HT1080 (cell line): ENCODE measurements at places on chromosomes 5 and 9. TPM values are rescaled to one million over a fixed set of nuclear protein-coding genes. Genes with fewer than 3 reads are reported as not detected.

DNA sequence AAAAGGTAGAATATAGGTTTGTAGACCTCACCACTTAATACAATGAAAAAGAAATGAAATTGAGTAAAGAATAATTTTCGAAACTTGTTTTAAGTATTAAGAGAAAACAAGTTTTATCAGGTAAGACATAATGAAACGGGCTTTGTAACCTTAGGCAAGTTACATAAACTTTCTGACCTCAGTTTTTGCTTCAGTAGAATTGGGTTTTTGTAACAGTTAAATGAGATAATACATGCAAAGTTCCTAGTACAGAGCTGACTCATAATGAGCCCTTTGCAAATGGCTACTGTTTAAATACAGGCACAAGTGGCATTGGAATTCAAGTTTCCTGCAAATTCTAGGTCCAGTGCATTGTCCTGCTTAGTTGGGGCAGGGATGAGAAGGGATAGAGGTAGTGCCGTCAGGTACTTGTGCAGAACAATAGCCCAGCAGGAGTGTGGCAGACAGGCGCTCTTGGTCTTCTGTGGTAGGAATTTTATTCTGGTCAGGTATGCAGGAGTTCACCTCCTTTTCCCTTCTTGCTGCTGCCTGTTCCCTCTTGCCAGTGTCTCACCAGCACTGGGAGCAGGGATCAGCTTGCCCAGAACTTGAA lies 203.8 kb downstream of the PBX3 start:
- no peak for DNase-seq

TRPM3 gene
- total RNA-seq, result 0.27 TPM in 1 of 2 replicates, not detected in the other

LEAP2 gene
- 0.21 and 0.77 TPM in 2 replicates for total RNA-seq

DNA sequence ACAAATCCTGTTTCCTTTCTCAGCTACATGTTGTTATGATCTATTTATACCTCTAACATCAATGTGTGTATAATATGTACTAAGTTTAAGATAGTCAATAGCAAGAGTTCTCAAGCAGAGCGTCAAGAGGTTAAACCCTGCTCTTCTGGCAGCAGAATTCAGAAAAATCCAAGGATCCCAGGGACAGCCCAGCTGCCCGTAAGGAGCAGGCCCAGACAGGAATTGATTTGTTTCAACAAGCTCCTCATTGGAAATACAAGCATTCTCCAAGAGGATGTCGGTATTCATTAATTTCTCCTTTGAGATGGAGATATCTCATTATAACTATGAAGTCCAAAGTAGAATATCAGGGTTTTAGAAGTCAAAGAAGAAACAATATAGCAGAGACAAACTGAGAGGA lies 14.9 kb downstream of the EFNA5 start:
- no peak for DNase-seq

DNA sequence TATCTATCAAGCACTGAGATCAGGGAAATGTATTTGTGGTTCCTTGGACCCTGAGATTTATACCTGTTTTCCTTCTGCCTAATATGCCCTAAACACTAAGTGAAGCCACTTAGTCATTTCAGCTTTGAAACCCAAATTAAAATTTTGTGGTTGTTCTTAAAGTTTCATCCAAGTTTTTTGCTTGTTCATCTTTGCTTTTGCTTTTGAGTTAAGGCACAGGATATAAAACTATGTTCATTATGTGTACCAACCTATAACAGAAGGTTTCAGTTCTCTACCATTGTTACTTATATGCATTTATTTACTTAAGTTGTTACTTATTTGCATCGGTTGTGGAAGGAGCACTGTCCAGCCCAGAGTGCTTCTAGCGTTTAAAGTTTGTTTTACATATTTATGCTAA lies 382.3 kb downstream of the PTPRD start:
- no peak for DNase-seq

GRCh38 chr5:106880656-106881055 lies 790.1 kb downstream of the EFNA5 start:
- DNase-seq, result peak; percentile 10

- no peak for DNase-seq
Observed at GRCh38 chr5:145465474-145466263, 369.5 kb downstream of the PRELID2 start.

BTNL9 gene
- 0.18 and 1.3 TPM in 2 replicates for total RNA-seq

DNA sequence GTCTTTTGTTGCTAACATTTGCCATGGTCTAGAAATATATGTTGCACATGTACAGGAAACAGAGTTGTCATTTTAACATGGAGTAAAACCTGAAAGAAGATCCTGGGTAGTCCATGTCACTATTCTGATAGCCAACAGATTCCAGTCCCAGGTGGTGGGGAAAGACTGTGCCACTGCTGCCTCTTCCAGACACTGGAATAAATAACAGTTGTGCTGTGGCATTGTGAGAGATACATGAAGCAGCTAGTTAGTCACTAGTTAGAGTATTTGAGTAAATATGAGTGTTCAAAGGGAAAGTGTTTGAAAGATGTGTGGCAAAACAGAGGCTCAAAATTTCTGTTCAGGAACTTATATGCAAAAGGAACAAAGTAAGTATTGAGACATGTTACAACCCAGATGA lies 1408.3 kb downstream of the EFNA5 start:
- DNase-seq, result no peak

DNA sequence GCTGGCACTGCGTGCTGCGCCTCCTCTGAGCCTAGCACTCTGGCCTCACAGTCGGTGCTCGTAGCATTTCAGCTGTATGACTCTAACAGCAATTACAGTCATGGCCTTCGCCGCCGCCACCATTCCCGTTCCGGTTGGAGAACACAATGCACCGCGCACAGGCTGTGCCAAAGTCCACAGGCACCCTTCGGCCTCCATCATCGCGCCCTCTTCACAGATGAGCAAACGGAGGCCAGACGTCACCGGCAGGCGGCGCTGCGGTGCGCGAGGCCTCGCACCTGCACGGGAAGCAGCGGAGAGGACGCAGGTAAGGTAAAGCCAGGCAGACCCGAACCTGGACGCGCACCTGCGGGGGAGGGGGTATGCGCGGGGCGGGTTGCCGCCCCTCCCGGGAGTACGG lies 128.9 kb downstream of the BARX1 start:
- DNase-seq, result no peak

GRCh38 chr5:38800515-38800914 lies 45.3 kb upstream of the OSMR start:
- no peak for DNase-seq

- peak; percentile 90 for DNase-seq
Observed at GRCh38 chr5:74042959-74043358, 417.0 kb downstream of the ARHGEF28 start.

DNA sequence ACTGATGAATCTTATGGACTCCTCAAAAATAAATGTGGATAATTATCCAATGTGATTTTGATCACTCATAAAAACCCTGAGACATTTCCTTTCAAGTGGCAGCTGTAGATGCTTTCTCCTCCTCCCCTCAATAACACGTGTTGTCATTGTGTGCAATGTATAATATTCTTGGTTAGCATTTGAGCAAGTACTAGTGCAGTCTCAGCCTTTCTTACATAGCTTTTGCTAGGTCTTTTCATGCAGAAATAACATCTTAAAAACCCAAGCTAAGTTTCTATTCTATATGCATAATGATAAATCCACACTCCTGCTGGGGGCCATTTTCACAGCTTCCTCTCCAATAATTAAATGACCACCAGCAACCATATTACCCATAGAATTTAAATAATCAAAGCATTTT lies 1835.2 kb upstream of the NUDT12 start:
- DNase-seq, result no peak

PCDHB13 gene
- 0.06 TPM in 1 of 2 replicates, not detected in the other for total RNA-seq

DNA sequence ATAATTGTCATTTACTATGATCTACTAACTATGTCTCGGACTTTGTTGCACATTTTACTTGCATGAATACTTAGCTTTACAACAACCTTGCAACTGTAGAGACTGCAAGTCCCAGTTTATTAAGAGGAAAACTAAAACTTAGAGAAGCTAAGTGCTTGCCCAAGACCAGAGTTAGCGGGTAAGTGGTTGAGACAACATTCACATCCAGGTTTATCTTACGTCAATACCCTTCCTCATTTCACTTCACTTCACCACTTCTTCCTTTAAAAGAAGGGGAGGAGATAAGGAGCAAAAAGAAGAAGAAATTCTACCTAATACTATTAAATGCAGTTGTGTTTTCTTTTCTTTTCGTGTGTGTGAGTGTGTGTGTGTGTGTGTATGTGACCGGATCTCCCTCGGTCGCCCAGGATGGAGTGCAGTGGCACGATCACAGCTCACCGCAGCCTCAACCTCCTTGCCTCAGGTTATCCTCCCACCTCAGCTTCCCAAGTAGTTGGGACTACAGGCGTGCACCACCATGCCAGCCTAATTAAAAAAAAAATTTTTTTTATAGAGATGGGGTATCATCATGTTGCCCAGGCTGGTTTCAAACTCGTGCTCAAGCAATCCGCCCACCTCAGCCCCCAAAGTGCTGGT lies 37.4 kb downstream of the MEGF9 start:
- no peak for DNase-seq

ARL10 gene
- 0.79 and 2.2 TPM in 2 replicates for total RNA-seq

GRCh38 chr5:38757451-38758245 lies 88.2 kb upstream of the OSMR start:
- DNase-seq, result no peak

GRCh38 chr9:125988479-125989050 lies 241.4 kb downstream of the PBX3 start:
- DNase-seq, result no peak

DNA sequence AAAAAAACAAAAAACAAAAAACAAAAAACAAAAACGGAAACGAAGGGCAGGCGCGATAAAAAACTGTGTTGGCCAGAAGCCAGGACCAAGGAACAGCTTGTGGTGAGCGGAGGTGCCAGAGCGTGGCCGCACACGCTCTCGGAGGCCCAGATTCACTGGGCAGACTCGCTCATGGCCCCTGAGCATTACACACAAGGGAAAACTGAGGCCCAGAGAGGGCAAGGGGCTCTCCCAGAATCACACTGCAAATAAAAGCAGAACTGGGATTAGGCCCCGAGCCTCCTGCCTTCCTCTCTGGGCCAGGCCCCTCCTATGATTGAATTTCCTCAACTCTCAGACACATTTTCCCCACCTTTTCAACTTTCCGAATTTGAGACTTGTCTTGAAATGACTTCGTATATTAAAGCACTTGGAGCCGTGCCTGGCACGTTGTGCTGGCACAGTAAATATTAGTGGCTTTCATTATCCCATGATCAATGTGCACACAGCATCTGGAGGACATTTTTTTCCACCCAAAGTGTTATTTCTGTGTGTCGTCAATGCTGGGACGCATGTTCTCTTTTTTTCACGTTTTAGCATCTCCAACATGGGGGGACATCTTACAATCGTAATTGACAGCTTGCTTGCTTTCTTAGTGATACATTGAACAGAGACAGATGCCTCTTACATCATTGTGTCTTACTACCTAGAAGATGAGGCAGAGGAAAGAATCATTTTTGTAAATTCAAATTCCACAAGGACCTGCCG lies 7.4 kb downstream of the FIBCD1 start:
- DNase-seq, result no peak

- no peak for DNase-seq
Observed at GRCh38 chr9:112009656-112010055, 113.0 kb downstream of the UGCG start.

SLC6A3 gene
- not detected in 2 replicates for total RNA-seq

ZER1 gene
- 6.6 and 12.3 TPM in 2 replicates for total RNA-seq

- peak; percentile 97 for DNase-seq
Observed at GRCh38 chr9:127049044-127049443, 73.4 kb downstream of the ANGPTL2 start.

DNA sequence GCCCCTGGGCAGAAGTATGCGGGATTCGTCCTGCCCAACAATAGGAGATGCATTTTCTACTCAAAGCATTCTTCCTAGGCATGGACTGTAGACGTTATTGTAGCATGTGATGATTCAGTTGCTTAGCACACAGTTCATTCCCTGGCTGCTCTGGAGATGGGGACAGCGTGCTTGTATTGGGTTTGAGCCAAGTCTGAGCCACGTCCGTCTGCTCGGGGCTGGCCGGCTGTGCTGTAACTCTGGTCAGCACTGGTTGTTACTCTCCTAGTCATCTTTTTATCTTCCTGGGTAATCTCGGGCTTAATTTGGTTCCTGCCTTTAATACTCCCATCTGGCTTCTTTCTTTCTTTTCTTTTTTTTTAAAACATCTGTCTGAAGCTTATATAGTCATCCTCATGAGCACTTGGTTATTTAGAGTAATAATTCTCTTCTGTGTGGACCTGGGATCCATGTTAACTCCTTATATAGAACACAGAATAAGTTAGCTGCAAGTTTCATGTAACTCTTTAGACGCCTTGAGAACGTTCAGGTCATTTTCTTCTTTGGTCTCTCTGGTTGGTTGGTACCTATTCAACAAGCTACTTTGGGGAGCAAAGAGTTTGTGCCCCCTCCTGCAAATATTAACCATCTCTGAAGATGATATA lies 118.8 kb upstream of the RPS23 start:
- peak; percentile 97 for DNase-seq

- DNase-seq, result no peak
Observed at GRCh38 chr5:94361161-94361560, 257.2 kb downstream of the KIAA0825 start.

GRCh38 chr5:179697993-179698934 lies 503 bp upstream of the CANX start:
- DNase-seq, result peak; percentile 100

DNA sequence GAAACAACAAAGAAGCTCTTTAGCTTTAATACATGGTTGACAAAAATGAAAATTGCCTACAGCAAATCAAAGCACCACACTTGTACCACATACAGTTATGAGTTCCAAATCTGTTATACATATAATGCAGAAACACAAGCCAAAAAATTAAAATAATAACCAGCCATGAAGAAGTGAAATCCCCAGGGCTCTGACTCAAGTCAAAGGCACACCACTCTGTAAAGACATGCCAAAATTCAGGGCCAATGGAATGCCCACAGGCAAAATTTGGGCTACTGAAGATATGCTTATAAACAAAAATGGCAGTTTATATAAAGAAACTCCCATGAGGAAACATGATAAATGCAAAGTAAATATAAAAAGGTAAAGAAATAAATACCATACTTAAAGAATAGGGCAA lies 29.0 kb downstream of the THBS4 start:
- DNase-seq, result no peak

PDE6A gene
- total RNA-seq, result not detected in 2 replicates

NEUROG1 gene
- not detected in 2 replicates for total RNA-seq

IFNA13 gene
- total RNA-seq, result not detected in 2 replicates

GRCh38 chr5:132751971-132752580 lies 4.8 kb downstream of the CCNI2 start:
- DNase-seq, result no peak

CDH10 gene
- 0.06 and 0.07 TPM in 2 replicates for total RNA-seq

GRCh38 chr9:95005278-95006143 lies 279.0 kb downstream of the AOPEP start:
- DNase-seq, result peak; percentile 18

- DNase-seq, result peak; percentile 69
Observed at GRCh38 chr9:34591248-34591916, 1.9 kb upstream of the CNTFR start.

PRDM9 gene
- total RNA-seq, result not detected in 2 replicates

- DNase-seq, result peak; percentile 86
Observed at GRCh38 chr5:41009232-41009631, 61.9 kb downstream of the MROH2B start.
